ENCODE measurements at places on chromosomes 3 and 15.

GRCh38 chr15:96807361-96807760 is 476.9 kb downstream of the NR2F2 start:
- no peak for DNase-seq

DNA sequence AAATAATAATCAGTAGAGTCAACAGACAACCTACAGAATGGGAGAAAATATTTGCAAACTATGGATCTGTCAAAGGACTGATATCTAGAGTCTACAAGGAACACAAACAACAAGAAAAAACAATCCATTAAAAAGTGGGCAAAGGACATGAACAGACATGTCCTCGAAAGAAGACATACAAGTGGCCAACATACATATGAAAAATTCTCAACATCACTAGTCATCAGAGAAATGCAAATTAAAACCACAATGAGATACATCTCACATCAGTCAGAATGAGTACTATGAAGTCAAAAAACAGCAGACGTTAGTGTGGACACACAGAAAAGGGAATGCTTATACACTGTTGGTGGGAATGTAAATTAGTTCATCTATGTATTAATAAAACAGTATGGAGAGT is 33.7 kb downstream of the SLC2A2 start:
- DNase-seq: no peak

GRCh38 chr3:62700357-62700756 is 174.9 kb downstream of the CADPS start:
- no peak for DNase-seq

GRCh38 chr3:54968546-54969172 is 40.8 kb upstream of the LRTM1 start:
- no peak for DNase-seq

DNA sequence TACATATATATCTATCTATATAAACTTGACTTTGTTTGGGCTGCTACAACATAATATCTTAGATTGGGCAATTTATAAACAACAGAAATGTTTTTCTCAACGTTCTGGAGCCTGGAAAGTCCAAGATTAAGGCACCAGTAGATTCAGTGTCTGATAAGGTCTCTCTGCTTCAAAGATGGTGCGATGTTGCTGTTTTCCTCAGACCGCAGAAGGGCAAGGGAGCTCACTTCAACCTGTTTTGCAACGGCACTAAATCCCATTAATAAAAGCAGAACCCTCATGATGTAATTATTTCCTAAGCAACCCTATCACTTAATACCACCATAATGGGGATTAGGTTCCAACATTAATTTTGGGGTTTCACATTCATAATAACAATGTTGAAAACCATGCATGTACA is 1134.8 kb downstream of the NSUN3 start:
- DNase-seq: no peak

DNA sequence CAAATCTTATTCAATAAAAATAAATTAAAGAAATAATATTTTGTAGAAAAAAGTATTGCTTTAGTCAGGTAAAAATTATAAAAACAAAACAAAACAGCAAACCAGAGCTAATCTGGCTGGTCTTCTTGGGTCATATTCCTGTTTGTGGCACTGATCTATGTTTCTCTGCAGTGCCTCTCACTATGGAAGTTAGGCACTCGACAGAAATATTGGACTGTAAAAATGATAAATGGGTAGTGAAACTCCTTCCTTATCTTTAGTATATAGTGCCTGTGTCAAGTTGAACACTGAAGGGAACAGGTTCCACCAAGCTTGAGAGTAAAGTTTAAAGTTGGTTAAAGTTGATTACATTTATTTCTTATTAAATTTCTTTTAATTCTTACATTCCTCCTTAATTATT is 1195.6 kb upstream of the GBE1 start:
- no peak for DNase-seq

GRCh38 chr3:41101231-41101630 is 98.1 kb upstream of the CTNNB1 start:
- DNase-seq: no peak

GRCh38 chr3:184827572-184827971 is 15.6 kb downstream of the VPS8 start:
- DNase-seq: no peak

GRCh38 chr3:116242825-116243224 is 202.5 kb downstream of the LSAMP start:
- DNase-seq: no peak

DNA sequence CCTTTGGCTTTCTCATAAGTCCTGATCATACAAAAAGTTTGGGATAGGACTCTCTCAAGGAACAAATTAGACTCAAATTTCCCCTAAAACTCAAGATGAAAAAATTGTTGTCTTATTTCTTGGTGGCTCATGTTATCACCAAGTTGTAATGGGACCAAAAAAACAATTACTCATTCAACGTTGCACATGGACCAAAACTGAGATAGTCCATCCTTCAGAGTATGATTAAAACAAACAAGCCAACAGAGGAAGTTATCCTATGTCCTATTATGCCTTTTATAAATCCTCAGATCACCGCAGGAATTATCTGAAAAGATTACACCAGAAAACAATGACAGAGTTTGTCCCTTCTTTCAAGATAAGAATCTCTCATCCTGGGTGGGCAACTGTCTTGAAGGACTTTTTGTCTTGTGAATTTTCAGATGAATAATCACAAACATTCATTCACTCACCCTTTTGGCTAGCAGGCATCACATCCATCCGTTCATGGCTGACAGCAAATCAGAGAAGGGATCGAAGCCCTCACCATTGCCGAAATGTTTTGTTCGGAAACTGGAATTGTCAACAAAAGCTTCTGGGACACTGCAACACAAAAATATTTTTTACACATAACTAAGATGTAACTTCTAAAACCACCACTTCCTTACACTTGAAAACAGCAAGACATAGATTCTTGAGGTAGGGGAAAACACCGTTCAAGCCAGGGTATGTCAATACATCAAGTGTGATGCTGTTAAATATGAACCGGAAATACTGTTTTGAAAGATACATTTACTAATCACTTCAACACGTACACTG is 90.4 kb downstream of the FOXP1 start:
- no peak for DNase-seq

- DNase-seq: no peak
These were observed 1.5 kb downstream of the NTRK3 start for GRCh38 chr15:88255087-88255483.

- DNase-seq: no peak
These were observed 217.9 kb downstream of the THSD4 start for GRCh38 chr15:71333136-71333700.

- DNase-seq: no peak
These were observed 141.9 kb upstream of the PLSCR5 start for GRCh38 chr3:146747051-146747450.

- no peak for DNase-seq
These were observed 218.5 kb downstream of the ITPR1 start for GRCh38 chr3:4711680-4711992.

- DNase-seq: no peak
These were observed 62.7 kb downstream of the SCN5A start for GRCh38 chr3:38586546-38587520.

- no peak for DNase-seq
These were observed 27.6 kb upstream of the VILL start for GRCh38 chr3:37963016-37963415.
